ENCODE measurements at places on chromosomes 6 and 20. TPM values are rescaled to one million over a fixed set of nuclear protein-coding genes. Genes with fewer than 3 reads are reported as not detected.

The PPP1R14C gene
- 0.17 TPM for total RNA-seq

The SLC25A27 gene
- 5.7 TPM for total RNA-seq

The MRPL18 gene
- 47.1 TPM for total RNA-seq

The GSTA3 gene
- total RNA-seq: 0.17 TPM

The STK38 gene
- 11.6 TPM for total RNA-seq

The JPH2 gene
- under 0.01 TPM for total RNA-seq

The TCP11 gene
- not detected for total RNA-seq

The MCHR2 gene
- total RNA-seq: not detected

The TNF gene
- total RNA-seq: not detected

The C6orf58 gene
- total RNA-seq: not detected

The VNN1 gene
- total RNA-seq: not detected
